ENCODE measurements at places on chromosomes 2 and 18.

GRCh38 chr2:204730603-204731002 lies 185.3 kb downstream of the PARD3B start:
- DNase-seq = no peak

- no peak for DNase-seq
Observed at GRCh38 chr2:231597627-231598026, 5.0 kb downstream of the TEX44 start.

GRCh38 chr2:226963528-226963927 lies 127.7 kb downstream of the RHBDD1 start:
- DNase-seq = no peak

DNA sequence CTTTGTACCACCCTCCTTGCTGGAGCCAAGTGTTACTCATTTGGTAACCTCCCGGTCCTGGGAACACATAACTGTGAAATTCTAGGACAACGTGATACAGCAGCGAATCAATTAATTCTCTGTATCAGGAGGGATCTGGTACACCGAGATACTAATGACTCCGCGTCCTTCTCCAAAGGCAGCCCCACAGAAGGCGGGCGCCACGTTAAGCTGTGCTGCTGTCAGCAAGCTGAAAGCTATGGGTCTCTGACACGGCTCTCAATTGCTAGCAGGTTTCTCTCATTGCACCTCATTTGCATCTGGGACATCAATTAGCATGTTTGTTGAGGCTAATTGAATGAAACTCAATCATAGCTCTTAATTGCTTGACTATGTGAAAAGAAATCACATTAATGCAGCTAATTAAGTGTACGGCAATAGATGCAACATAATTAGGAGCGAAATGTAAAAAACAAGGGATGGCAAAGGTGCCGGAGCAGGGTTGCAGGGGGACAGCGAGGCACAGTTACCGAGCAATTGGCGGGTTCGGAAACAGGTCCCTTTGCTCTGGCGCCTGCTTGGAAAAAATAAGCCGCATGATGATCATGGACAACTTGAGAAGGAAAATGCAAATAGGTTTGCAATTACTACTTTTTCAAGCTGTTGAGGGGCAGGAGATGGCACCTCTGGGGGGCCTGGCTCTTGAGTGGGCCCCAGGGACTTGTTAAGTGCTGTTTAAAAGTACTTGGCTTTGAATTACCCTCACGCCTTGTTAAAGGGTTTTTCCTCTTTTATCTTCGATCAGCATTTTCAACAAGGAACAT lies 264.2 kb downstream of the GBX2 start:
- DNase-seq = no peak

GRCh38 chr18:75407468-75408437 lies 19.8 kb downstream of the SMIM21 start:
- no peak for DNase-seq

DNA sequence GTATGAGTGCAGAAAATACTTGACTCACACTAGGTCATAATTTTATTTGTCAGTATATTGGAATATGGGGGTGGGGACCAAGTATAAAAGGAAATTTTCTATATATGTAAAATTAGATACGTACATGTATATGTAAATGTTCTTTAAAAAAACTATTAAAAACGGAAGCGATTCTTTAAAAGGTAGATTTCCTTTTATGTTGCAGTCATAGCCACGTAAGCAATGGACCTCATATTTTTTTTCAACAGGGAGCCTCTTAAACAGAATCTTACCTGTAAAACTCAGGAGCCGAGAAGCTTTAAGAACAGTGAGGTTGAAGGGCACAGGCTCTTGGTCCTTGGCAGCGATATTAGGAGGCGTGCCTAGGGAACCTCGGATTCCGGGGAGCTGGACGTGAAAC lies 3.3 kb downstream of the RHBDD1 start:
- DNase-seq = no peak

DNA sequence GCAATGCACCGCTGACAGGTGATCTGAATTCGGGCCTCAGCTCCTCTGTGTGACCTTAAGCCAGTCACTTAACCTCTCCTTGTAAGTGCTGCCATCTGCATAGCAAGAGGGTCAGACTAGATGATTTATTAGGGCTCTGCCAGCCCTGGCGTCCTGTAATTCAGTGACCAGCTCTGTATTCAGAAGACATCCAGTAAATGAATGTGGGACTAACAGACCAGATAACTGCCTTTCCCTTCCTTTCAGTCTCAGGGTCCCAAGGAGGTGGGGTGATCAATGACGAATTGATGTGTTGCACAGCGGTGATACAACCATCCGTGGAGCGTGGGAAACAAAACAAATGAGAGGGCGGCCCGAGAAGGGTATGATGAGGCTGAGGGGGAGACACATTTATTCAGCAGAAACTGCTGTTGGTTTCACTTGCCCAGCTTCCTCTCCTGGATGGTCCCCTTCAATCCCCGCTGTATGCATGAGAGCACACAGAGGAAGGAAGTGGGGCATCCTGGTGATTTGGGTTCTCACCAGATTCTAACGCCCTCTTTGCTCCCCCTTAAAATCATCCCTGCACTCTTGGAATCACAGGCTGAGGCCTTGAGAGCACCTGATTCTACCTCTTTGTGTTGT lies 92.8 kb downstream of the VIT start:
- no peak for DNase-seq

- no peak for DNase-seq
Observed at GRCh38 chr2:1517786-1518185, 104.5 kb downstream of the TPO start.

- DNase-seq = peak; percentile 98
Observed at GRCh38 chr2:152718076-152718908, at the start of gene ARL6IP6. Gene ARL6IP6, plus strand, starts transcription at chr2:152718620. Its CDS starts 5 bp downstream, at chr2:152718625.

GRCh38 chr18:54416436-54416835 lies 58.7 kb downstream of the C18orf54 start:
- no peak for DNase-seq

GRCh38 chr2:68722712-68723111 lies 11.9 kb upstream of the ARHGAP25 start:
- no peak for DNase-seq

All from cortex of kidney (tissue), 1 donor.